ENCODE measurements at places on chromosomes 3 and 15. TPM values are rescaled to one million over a fixed set of nuclear protein-coding genes. Genes with fewer than 3 reads are reported as not detected.

- H3K27me3 ChIP-seq = peaks cover 42% of the 10 kb centered on the region
- no peaks in the 10 kb centered on the region for H3K36me3 ChIP-seq
- DNase-seq = no peak
- peaks cover 9% of the 10 kb centered on the region for H3K4me1 ChIP-seq
Measured at GRCh38 chr3:125212509-125213363, at the start of gene SLC12A8. SLC12A8 (minus strand) TSS chr3:125212748; CDS start chr3:125211349, 1,399 bp downstream.

DNA sequence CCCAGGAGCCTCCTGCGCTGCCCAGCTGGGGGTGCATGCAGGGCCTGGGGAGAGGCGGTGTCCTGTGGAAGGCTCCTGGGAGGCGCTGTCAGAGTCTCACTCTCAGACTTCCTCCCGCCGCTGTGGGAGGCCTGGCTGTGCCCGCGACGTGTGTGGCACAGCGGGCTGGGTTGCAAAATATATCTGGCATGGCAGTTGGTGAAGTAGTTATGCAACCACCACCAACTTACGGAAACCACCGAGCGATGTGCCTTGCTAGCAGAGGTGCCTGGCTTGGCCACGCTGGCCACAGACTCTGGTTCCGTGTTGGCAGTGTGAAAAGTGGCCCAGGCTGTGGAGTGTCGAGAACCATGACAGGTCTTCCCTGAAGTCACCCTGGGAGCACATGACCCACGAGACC, 30.6 kb upstream of the GATA2 start:
- DNase-seq = no peak
- no peak overlapping the region for H3K4me3 ChIP-seq
- H3K27ac ChIP-seq = no peak overlapping the region
- no peaks in the 10 kb centered on the region for H3K27me3 ChIP-seq
- no peaks in the 10 kb centered on the region for H3K4me1 ChIP-seq

DNA sequence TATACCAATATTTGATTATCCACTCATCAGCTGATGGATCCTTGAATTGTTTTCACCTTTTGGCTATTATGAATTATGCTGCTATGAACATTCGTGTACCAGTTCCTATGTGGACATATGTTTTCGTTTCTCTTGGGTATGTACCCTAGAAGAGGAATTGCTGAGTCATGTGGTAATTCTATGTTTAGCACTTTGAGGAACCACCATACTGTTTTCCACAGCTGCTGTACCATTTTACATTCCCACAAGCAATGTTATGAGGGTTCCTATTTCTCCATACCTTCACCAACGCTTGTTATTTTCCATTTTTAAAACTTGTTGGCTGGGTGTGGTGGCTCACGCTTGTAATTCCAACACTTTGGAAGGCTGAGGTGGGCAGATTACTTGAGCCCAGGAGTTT, 62.9 kb downstream of the RPLP1 start:
- H3K4me1 ChIP-seq = no peaks in the 10 kb centered on the region
- H3K27me3 ChIP-seq = no peaks in the 10 kb centered on the region
- no peaks in the 10 kb centered on the region for H3K36me3 ChIP-seq
- no peak overlapping the region for H3K27ac ChIP-seq
- DNase-seq = no peak
- no peak overlapping the region for H3K4me3 ChIP-seq

Gene FGF7
- 24.9 TPM for polyA plus RNA-seq

GRCh38 chr3:48437812-48438211, 2.1 kb downstream of the CCDC51 start:
- peaks cover 23% of the 10 kb centered on the region for H3K4me1 ChIP-seq
- H3K27me3 ChIP-seq = no peaks in the 10 kb centered on the region
- DNase-seq = no peak
- peaks cover 34% of the 10 kb centered on the region for H3K36me3 ChIP-seq
- no peak overlapping the region for H3K4me3 ChIP-seq

- peaks cover 19% of the 10 kb centered on the region for H3K4me1 ChIP-seq
- no peaks in the 10 kb centered on the region for H3K36me3 ChIP-seq
- no peak overlapping the region for H3K27ac ChIP-seq
- peak overlapping the region; percentile 78 for H3K4me3 ChIP-seq
- DNase-seq = no peak
Measured at GRCh38 chr3:12483410-12483809, 870 bp upstream of the TSEN2 start.

GRCh38 chr3:20405744-20406143, 219.7 kb upstream of the SGO1 start:
- no peaks in the 10 kb centered on the region for H3K4me1 ChIP-seq
- H3K27ac ChIP-seq = no peak overlapping the region

Gene IL20RB
- 0.42 TPM for polyA plus RNA-seq

Gene GALNT15
- polyA plus RNA-seq = 12.0 TPM

All from heart left ventricle (tissue), 16 donors.